Activated CD4-positive, CD25-positive, alpha-beta regulatory T cell (primary cell): ENCODE measurements at places on chromosomes 1 and 21.

DNA sequence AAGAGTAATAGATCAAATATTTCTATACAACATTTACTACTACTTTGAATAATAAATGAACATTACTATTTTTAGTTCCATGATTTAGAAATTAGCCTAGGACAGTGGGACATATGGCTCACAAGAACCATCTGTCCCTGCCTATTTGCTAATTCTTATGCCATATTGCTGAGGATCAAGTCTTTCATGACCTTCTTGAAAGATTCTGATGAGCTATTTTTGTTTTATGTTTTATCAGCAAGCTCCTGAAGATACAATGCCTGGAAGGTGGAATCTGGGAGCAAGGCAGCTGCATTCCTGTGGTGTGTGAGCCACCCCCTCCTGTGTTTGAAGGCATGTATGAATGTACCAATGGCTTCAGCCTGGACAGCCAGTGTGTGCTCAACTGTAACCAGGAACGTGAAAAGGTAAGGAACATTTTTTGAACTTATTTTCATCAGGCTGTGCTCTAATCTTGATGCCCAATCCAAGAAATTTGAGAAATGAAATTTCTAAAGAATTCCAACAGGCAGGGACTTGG, 326.7 kb downstream of the PAPPA2 start:
- DNase-seq, result no peak

DNA sequence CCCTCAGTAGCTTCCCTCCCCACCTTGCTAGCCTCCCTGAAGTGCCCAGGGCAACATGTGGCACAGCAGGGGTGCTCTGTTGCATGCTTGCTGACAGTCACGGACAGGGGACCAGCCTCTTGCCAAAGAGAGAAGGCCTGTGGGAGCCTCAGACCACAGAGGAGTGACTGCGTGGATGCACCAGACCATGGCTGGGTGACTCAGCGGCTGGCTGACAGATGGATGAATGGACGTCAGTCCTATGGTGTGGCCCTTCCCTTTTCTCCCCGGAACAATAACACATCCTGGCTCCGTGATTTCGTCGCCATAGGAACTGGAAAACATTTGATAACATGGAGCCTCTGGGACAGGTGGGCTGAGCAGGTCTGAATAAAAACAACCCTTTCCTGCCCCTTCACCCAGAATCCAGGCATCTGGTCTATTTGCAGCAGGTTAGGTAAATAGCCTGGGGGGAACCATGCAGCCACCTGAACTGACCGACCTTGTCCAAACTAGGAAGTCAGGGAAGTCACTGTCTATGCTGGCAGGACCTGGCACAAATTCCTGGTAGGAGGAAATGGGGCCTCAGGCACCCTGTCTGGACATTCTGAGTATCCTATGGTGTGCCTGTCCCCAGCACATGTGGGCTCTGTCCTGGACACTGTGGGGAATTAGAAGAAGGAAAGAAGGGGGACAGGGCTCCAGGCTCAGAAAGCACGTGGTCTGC, 53.3 kb downstream of the NENF start:
- DNase-seq, result no peak

- DNase-seq, result no peak
These were observed 7.1 kb upstream of the ADAM30 start for GRCh38 chr1:119903443-119903835.

DNA sequence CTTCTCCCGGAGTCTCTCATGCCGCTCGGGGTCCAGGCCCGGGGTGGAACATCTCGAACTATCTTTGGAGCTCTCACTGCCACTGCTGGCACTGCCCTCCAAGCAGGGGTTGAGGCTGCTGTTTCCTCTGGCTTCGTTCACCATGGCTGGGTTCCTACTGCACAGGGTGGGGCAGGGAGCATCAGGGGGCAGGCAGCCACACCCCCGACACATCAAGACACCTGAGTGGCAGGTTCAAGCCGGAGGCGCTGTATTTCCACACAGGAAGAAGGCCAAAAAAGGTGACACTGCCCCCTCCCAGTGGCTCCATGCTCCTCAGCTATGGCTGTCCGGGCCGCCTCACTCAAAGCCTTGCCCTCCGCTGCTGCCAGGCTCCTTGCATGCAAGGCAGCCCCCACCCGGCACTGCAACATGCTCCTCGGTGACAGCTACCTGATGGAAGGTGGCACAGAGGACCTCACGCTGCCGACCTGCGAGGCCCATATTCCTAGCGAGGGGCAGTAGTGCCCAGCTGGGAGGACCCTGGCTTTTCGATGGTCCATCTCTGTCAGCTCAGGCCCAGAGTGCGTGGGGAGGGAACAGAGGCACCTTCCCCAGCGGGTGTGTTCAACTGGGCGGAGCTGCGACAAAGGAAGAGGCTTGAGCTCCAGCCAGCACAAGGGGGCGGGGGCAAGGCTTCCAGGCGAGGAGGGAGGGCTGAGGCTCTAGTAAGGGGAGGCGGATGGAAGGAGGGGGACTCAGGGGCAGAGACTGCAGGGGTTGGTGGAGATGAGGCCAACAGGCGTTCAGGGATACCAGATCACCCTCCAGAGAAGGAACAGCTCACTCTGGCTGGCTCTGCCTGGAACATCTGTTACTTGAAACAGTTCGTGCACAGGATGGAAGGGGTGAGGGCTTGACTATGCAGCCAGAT, 2.5 kb downstream of the MTHFR start:
- DNase-seq, result peak; percentile 26
